Effector memory CD8-positive, alpha-beta T cell (primary cell): ENCODE measurements at places on chromosomes 5 and 9.

GRCh38 chr5:168156170-168156569 is 135.3 kb upstream of the WWC1 start:
- DNase-seq, result no peak

GRCh38 chr5:143649937-143650621 is 161.9 kb upstream of the HMHB1 start:
- no peak for DNase-seq

DNA sequence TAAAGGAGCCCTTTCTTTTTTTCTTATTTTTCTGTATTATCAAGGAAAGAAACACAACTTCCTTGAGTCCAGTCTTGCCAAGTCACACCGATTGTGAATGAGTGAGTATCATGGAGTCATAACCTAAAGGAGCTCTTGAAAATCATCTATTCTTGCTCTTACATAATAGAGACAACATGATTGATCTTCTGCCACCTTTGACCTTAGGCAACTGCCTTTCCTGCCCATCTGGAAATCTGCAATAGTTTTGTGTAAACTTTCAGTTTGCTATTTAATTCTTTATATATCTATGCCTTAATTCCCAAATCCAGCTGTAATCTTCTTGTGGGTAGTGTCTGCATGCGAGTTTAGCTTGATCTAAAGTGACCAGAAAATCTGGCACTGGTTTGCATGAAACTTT is 149.9 kb upstream of the FST start:
- DNase-seq, result no peak

- no peak for DNase-seq
Measured at GRCh38 chr9:11194246-11194645, 581.4 kb upstream of the PTPRD start.

DNA sequence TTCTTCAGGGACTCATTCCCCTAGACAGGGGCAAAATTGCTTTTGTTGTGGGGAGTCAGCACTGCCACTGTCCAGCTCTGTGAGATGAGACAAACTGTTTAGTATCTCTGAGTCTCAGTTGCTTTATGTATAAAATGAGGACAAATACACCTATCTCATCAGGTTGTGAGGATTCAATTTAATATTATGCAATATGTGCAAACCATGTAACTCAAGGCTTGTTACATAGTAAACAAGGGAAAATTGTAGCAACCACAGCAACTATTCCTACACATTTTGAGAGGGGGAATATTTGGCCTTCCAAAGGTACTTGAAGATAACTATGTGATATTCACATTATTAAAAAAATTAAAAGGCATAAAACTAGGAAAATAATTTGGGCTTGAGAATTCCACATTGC is 411.9 kb upstream of the SLC30A5 start:
- no peak for DNase-seq
